Stimulated activated CD8-positive, alpha-beta memory T cell treated with anti-CD3 and anti-CD28 coated beads, Interleukin-4, amount 100 ng/mL, for 1 hour (primary cell): ENCODE measurements at places on chromosomes 5 and 9.

- DNase-seq = no peak
Observed at GRCh38 chr9:137083394-137084004, 3.3 kb upstream of the MAN1B1 start.

DNA sequence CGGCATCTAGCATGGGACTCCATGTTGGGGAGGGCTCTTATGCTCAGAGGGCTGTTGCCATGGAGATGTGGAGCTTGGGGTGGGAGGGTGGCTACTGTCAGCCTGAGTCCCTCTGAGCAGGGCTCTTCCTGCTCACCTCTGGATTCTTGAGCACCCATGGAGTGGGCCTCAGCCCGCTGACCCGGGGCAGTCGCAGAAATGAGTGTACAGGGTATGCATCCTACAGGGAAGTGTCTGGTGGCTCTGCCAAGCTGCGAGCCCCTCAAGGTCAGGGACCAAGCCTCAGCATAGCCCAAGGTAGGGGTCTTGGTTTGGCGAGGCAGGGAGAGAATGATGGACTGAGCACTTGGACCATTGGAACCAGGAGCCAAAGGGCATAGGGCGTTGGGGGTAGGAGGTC, 104.1 kb downstream of the DAB2IP start:
- DNase-seq = no peak

DNA sequence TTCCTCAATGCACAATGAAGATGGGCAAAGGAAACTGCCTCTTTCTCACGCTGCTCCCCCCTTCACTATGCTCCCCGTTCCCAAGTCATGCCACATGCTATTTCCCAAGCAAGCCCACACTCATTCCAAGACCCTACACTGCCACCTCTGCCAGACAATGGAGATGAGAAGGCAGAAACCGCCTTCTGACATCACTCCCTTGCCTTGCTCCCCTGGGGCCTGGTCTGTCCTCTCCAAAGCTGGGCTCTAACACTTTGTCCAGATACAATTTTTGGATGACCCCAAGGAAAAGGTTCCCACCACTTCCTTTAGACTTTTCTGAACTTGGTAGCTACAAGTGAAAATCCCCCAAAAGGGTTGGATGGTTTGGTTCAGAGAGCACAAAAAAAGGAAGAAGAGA, 7.2 kb upstream of the ADRA1B start:
- DNase-seq = no peak

- DNase-seq = no peak
Observed at GRCh38 chr9:131410044-131410491, 16.2 kb downstream of the PRRC2B start.

GRCh38 chr5:96896276-96896675, 20.0 kb downstream of the ERAP2 start:
- DNase-seq = no peak

GRCh38 chr9:22098643-22099332, 89.7 kb upstream of the CDKN2B start:
- DNase-seq = no peak

GRCh38 chr9:128494108-128494745, 10.3 kb upstream of the GLE1 start:
- no peak for DNase-seq

- DNase-seq = no peak
Observed at GRCh38 chr9:27925815-27926214, 352.5 kb upstream of the C9orf72 start.

DNA sequence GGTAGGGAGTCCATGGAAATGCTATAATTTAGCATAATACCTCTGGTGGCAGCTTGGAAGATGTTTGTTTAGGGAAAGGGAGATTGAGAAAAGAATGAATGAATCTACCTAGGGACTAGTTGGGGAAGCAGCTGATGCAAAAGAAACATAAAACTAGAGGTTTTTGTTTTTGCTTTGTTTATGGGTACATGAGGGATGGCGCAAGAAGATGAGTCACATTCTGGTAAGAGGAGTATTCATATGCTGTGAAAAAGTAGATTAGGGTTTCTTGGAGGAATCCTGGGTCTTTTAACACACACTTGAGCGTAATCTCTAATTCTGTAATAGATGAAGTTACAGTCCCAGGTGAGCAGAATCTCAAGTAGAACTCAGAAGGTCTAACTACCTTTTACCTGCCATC, 17.1 kb downstream of the C9orf43 start:
- DNase-seq = no peak

DNA sequence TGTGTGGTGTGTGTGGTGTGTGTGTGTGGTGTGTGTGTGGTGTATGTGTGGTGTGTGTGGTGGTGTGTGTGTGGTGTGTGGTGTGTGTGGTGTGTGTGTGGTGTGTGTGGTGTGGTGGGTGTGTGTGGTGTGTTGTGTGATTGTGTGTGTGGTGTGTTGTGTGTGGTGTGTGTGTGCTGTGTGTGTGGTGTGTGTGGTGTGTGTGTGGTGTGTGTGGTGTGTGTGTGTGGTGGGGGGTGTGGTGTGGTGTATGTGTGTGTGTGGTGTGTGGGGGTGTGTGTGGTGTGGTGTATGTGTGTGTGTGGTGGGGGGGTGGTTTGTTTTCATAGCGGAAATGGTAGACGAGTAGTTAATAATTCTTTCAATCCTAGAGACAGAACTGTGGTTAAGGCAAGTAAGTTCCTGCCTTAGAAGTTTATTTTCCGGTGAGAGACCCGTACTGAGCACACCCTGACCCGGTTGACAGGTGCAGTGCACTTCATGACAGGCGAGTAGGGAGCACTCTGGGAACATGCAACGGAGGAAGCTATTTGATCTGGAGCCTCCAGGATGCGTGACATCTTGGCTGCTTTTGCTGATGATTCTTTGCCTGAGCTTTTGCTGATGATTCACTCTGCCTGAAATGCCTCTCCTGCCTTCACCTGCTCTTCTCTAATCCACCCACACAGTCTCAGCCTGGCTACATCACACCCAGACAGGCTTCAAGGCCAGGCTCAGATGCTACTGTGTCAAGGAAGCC, 21.7 kb upstream of the FAT2 start:
- DNase-seq = no peak

DNA sequence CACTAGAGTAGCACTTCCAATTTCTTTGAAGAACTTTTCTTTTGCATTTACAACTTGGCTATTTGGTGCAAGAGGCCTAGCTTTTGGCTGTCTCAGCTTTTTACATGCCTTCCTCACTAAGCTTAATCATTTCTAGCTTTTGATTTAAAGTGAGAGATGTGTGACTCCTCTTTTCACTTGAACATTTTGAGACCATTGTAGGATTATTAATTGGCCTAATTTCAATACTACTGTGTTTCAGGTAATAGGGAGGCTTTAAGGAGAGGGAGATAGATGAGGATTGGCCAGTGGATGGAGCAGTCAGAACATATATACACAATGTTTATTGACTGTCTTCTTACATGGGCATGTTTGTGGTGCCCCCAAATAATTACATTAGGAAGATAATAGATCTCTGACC, 161.7 kb downstream of the GNA14 start:
- DNase-seq = no peak

- no peak for DNase-seq
Observed at GRCh38 chr5:93777620-93778019, 36.2 kb upstream of the POU5F2 start.
